Stimulated activated CD8-positive, alpha-beta memory T cell treated with anti-CD3 and anti-CD28 coated beads, Interleukin-2, amount 100 ng/mL, for 48 hours (primary cell): ENCODE measurements at places on chromosomes 7 and 10.

- DNase-seq: peak; percentile 67
Observed at GRCh38 chr10:102408728-102409603, 9.6 kb downstream of the PSD start.

GRCh38 chr7:29434380-29434768, 129.3 kb upstream of the PRR15 start:
- no peak for DNase-seq

DNA sequence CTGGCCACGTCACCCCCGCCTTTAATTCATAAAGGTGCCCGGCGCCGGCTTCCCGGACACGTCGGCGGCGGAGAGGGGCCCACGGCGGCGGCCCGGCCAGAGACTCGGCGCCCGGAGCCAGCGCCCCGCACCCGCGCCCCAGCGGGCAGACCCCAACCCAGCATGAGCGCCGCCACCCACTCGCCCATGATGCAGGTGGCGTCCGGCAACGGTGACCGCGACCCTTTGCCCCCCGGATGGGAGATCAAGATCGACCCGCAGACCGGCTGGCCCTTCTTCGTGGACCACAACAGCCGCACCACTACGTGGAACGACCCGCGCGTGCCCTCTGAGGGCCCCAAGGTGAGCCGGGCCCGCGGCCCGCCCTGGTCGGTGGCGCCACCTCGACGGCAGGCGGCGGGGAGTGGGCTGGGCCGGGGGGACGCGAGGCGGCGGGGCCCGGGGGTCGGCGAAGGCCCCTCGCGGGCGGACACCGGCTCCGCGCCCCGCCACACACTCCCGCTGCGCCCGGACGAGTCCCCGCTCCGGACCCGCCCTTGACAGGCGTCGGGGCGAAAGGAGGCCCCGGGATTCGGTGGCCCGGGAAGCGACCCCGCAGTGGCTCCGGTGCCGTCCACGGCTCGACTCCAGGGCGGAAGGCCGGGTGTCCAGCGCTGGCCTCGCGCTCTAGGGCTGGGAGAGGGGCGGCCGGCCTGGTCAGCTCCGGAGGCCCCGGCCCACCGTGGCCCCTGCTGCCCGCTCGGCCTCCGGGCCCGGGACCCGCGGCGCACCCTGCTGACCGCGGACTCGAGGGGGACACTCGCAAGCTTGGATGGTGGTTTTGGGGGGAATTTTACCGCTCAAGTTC, 557 bp downstream of the BAG3 start:
- DNase-seq: no peak

GRCh38 chr10:7856678-7857077, 38.4 kb downstream of the TAF3 start:
- no peak for DNase-seq

- DNase-seq: no peak
Observed at GRCh38 chr7:139829025-139829774, at the start of gene TBXAS1. TSS of gene TBXAS1 (plus strand) at chr7:139829264. CDS start at chr7:139829391, 127 bp downstream.

DNA sequence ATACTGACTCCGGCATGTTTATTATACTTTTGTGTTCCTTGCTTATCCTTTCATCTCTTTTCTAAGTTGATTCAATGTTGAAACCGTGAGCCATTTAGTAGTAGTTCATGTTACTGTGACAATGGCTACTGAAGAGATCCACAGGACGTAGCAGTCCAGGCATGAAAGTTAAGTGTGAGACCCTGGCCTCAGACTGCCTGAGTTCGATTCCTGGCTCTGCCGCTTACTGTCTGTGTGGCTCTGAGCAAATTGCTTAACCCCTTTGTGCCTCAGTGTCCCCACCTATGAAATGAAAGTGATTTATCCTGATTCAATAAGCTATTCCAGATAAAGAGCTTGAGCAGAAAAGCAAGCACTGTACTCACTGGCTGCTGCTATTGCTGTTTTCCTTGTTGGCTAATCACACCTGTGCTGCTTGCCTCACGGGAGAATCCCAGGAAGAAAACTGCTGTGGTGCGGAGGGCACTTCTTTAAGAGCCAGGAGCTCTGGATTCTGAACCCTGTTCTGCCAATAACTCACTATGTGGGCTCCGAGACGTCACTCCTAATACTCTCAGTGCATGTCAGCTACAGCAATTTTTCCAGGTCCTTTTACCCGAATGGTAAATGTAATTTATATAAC, 38.4 kb downstream of the PNLIPRP2 start:
- no peak for DNase-seq

GRCh38 chr10:79090134-79090803, 21.5 kb downstream of the ZMIZ1 start:
- DNase-seq: no peak
